ENCODE measurements at places on chromosomes 1 and 21.

DNA sequence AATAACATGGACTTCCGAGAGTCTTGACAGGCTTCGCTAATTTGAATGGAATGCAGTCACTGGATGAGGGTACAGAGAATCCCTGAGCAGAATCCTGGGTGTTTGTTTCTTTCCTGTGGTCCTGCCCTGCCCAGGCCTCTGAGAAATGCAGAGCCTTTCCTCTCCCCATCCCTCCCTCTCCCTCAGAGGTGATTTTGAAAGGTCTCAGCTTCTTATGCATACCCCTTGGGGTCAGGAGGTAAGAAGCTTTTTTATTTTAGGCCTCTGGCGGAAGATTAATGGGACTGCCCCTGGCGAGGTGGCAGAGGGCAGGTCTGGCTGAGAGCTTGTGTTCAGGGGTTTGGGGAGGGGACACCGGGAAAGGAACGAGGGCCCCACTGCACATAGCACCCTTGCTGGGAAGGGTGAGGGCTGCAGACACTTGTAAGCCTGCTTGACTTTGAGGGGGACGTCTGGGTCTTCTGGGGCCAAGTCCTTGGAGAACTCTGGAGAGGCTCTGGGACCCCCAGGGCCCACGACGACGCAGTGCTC lies 116.5 kb upstream of the SLC45A1 start:
- no peak for DNase-seq

- no peak for DNase-seq
Measured at GRCh38 chr1:226985239-226985838, 45.2 kb downstream of the COQ8A start.

DNA sequence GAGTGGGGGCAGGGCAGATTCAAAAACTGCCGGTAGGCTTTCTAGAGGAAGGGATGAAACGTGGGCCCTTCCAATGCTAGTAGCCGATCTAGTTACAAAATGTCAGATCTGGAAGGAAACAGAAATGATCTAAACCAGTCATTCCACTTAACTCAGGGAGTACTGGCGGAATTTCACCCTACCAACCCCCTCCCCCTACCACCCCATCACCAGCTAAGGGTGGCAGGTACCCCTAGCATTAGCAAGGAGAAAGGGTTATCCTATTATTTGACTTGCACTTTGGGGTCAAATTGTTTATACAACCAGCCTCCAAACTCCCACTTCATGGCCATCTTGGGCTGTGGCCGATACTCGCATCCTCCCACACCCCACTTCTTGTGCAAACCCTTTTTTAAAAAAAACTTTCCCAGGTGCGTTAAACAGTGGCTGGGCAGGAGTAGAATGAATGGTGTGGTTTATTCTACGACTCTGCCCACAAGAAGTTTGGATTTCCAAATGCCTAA lies 644 bp upstream of the MRPL24 start:
- no peak for DNase-seq

DNA sequence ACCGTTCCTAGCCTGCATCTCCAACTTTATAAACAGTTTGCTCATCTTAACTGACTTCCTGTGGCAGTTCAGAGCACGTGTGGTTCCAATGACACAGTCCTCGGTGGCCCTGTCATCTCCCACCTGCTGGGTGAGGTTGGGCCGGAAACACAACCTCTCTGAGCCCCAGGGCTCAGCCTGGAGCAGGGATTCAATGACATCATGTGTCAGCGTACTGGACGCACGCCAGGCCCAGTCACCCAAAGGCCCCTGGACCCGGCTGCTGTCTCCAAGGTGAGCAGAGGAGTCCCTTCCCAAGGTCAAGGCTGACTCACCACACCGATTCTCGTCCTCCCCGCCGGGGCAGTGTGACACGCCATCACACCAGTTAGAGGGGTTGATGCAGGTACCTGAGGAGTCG lies 19.9 kb downstream of the TMPRSS2 start:
- no peak for DNase-seq

DNA sequence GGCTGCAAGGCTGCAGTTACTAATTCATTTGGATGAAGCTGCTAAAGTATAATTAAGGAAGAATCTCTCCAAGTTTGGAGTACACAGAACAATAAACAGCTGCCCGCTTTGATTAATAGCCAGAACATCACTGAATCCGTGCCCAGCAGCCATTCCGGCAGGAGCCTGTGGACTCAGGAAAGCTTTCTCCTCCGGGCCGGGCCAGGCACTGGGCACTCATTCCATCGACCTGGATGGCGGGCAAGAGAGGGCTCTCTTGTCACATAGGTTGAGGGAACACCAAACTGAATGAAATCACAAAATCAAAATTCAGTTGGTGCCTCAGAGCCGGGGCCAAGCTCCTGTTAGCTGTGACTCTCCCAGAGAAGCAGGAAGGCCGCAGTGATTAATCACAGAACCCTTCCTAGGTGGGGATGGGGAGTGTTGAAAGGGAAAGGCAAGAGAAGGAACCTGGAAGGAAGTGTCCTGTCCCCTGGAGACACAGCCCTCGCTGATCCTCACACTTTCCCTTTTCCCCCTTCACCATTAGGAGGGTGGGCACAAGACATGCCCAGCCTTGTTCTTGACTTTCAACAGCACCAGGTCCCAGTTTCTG lies 306.7 kb downstream of the NPHP4 start:
- DNase-seq = no peak

- peak; percentile 95 for DNase-seq
Measured at GRCh38 chr1:116556289-116557006, 14.4 kb downstream of the CD58 start.

DNA sequence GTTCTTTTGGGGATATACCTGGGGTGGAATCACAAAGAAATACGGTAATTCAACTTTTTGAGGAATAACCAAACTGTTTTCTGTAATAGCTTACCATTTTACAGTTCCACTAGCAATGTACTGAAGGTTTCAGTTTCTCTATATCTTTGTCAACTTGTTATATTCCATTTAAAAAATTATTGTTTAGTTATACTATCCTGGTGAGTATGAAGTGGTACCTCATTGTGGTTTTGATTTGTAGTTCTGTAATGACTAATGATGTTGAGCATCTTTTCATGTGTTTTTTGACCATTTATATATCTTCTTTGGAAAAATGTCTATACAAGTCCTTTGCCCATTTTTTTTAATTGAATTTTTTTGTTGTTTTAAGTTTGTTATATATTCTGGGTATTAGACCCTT lies 39.4 kb downstream of the MAST2 start:
- DNase-seq = no peak

- no peak for DNase-seq
Measured at GRCh38 chr1:18668750-18669404, 38.2 kb downstream of the PAX7 start.

GRCh38 chr1:155884031-155884960 lies 24.9 kb downstream of the SYT11 start:
- DNase-seq = no peak

Data from astrocyte of the spinal cord (primary cell).